ENCODE measurements at places on chromosomes 7 and 10.

DNA sequence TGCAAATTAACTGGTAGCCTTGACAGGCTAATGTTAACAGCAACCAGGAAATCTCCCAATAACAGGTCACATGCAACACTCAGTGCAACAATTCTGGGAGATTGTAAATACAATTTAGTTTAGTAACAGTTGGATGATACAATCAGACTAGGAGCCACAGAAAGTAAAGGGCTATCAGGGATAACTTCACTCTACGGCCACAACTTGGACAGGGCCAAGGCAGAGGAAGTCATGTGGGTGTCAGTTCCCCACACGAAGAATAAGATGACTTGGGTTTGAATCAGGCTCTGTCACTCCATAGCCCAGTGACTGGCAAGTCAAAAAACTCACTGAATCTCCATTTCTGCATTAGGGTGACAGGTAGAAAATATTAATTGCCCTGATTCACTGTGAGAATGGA is 217.3 kb upstream of the CCDC6 start:
- no peak for DNase-seq

DNA sequence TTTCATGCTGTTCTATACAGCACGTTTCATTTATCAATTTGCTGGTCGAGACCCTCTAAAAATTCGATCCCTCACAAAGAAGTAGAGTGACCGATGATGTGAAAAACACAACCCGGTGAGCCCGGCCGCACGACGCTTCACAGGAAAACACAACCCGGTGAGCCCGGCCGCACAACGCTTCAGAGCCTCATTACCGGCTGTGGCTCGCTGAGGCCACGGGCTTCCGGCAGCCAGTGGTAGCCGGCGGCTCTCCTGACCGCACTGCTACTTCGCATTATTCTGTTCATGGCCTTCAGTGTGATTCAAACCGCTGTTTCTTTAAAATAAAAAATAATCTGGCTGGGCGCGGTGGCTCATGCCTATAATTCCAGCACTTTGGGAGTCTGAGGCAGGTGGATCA is 42.3 kb upstream of the RBM33 start:
- no peak for DNase-seq

- no peak for DNase-seq
These were observed 73.5 kb downstream of the TBXAS1 start for GRCh38 chr7:139902436-139903102.

- no peak for DNase-seq
These were observed 28.7 kb downstream of the ERLIN1 start for GRCh38 chr10:100157156-100157555.

DNA sequence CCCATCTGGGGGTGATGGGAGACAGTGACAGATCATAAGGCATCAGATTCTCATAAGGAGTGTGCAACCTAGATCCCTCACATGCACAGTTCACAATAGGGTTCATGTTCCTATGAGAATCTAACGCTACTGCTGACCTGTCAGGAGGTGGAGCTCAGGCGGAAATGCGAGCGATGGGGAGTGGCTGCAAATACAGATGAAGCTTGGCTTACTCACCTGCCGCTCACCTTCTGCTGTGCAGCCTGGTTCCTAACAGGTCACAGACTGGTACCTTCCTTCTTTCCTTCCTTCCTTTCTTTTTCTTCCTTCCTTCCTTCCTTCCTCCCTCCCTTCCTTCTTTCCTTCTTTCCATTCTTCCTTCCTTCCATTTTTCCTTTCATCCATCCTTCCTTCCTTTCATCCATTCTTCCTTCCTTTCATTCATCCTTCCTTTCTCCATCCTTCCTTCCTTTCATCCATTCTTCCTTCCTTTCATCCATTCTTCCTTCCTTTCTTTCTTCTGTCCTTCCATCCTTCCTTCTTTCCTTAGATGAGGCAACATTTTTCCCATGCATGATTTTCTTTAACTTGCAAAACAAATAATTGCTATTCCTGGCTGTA is 370.0 kb upstream of the AUTS2 start:
- no peak for DNase-seq

DNA sequence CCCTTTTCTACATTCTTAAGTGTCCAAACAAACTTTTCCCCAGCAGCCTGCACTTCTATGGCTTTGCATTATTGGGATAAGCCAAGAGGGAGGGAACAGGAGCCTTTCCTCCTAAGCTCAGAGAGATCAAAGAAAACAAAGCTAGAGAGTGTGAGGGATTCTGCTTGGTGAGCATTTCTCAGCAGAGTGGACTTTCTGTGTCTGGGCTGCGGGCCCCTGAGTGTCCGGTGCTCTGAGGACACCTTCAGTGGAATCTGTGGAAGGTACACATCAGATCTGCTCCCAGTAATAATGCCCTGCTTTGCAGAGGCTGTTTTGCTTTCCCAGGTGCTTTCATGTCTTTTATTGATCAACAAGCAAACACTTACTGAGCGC is 50.2 kb downstream of the KCNMA1 start:
- no peak for DNase-seq

DNA sequence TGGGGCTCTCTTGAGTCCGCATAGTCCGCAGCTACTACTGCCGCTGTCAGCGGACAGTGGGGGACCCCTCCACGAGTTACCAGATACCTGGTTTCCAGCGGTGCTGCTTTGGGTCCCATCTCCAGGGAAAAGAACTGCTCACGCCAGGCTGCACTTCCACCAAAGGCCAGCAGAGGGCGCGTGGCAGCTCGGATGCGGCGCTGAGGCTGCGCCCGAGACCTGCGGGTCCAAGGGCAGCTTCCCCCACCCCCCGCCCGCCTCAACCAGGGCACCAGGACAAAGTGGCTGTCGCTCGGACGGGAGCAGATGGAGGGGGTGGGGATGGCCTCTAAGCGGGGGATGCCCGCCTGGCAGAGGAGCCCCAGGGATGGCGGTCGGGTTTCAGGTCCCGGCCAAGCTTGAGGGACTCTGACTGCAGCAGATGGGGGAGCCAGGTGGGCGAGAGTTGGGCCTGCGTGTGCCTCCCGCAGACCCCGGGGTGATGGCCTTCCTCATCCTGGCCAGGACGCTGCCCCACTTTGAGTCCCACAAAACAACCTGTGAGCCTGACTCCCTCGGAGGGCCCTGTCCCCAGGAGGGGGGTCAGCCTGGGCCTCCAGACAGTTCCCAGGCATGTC is 23.8 kb upstream of the ZNF735 start:
- DNase-seq = peak; percentile 40

GRCh38 chr7:100642534-100642907 is 1.2 kb upstream of the TFR2 start:
- peak; percentile 76 for DNase-seq

DNA sequence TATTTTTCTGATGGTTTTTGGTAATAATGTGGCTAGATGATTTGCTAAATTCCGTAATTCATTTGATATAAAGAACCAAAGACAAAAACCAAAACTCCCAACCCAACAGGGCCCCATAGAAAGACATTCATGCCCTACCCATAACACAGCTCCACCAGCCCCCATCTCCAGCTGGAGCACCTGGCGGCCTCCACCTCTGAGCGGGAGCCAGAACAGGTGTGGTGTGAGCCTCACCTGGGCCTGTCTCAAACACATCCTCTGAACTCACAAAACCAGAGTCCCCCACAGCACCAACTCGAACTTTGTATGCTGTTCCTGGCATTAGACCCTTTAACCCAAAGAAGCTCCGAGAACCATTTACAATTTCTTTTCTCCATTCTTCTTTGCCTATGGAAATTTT is 36.5 kb upstream of the LAMB4 start:
- DNase-seq = no peak
